ENCODE measurements at places on chromosomes 2 and 18. TPM values are rescaled to one million over a fixed set of nuclear protein-coding genes. Genes with fewer than 3 reads are reported as not detected.
A peak's percentile ranks its signal among the peaks of the same experiment; 100 is the strongest.

- DNase-seq = no peak
Measured at GRCh38 chr18:62324181-62324828, 805 bp upstream of the TNFRSF11A start.

DNA sequence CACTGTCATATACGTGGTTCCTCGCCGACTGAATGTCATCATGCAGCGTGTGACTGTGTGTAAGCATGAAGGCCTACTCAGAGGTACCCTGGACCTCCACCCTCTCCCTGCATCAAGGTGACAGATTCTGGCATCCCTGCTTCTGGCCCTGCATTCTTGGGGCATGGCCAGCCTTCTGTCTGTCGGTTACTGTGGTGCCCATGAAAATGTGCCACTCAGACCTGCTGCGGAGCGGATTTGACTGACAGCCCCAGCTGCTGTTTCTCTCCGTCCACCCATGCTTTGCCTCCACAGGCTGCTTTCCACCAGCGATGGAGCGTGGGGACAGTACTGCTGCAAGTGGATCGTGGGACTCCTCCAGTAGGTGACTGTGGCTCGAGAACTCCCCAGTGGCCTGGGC is 9.6 kb downstream of the TMEM177 start:
- no peak for DNase-seq

GRCh38 chr2:160075171-160075570 is 12.8 kb upstream of the PLA2R1 start:
- DNase-seq = no peak

DNA sequence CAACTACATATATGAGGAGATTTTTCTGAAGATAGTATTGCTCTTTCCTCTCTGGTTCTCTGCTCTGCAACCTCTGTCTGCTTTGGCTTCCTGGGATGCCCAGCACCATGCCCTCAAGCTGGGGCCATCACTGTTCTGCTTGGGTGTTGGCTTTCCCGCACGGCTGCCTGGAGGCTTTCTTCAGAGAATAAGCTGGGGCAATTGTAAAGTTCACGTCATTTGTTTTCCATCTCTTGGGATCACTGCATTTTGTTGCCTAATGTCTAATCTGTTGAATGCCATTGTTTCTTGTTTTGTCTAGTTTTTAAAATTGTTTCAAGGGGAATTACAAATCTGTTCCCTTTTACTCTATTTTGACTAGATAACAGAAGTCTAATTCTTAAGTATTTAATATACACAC is 437.3 kb upstream of the NRP2 start:
- DNase-seq = no peak

DNA sequence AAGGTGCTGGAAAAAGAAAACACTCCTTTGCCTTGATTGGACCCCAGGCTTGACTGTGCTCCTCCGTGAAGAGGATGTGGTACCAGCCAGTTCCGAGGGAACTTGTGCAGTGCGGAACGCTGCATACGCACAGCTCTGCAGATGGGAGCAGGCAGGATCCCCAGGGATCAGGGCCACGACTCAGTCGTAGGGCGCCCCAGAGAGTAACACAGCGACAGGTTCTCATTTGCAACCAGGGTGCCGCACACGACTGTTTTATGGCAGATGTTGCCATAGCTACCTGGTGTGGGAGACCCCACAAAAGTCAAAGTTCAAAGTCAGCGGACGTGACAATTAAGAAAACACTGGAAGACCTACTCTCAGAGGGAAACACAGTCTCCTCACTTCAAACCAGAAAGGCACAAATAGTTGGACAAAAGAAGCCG is 779 bp downstream of the MALL start:
- peak; percentile 52 for DNase-seq

- DNase-seq = peak; percentile 60
Measured at GRCh38 chr18:80109676-80110078, 615 bp downstream of the ADNP2 start.

- no peak for DNase-seq
Measured at GRCh38 chr2:120943403-120944034, 207.9 kb downstream of the GLI2 start.

GRCh38 chr2:208039376-208040110 is 14.2 kb upstream of the PLEKHM3 start:
- DNase-seq = no peak

Gene GKN2
- total RNA-seq = 53.3 TPM

Gene CRYGC
- total RNA-seq = not detected

Gene PPP4R1
- 114 TPM for total RNA-seq
